ENCODE measurements at places on chromosomes 2 and 18. TPM values are rescaled to one million over a fixed set of nuclear protein-coding genes. Genes with fewer than 3 reads are reported as not detected.

DNA sequence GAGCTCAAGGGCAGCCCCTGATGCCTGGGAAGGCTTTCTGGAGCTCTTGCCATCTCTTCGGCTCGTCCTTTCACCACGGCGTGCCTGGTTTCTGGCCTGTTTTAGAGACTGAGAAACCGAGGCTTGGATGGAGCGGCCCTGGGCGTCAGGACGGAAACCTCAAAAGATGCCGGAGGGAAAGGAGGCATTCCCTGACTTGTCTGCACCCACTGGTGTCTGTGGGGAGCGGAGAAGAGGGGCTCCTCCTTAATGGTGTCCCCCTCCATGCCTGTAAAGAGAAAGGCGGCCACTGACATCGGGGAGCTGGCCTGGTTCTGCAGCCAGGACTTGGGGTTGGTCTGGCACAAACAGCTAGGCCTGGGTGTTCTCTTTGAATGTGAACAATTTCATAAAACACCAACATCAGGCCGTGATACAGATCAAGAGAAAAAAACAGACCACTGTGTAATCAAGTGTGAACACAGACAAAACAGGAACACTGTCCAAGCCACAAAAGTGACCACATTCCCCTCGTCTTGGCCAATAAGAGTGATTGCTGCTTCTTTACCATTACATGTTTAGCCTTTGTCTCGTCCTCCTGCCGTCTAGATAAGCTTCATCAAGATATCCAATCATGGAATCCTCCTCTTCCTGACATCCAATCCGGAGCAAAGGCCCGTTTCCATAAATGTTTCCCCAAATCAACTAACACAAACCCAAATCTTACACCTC, 633 bp upstream of the ILKAP start:
- no peak for DNase-seq

- DNase-seq, result no peak
These were observed 74.5 kb upstream of the FZD7 start for GRCh38 chr2:201959198-201959597.

DNA sequence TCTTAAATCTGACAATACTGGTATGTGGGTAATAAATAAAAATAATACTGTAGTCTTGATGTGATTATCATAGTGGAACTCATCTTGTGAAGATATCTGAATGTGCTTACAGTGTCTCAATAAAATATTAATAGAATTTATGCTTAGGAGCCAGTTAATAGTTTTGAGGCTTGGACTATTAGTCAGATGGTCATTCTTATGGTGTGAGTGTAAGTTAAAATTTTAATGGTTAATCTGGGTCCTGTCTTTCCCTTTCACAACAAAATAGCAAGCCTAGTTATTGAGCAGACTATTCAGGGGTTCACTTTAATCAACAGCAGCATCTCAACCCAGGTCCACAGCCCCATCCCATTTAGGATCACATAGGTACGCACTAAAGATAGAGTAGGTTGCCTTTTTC, 138.9 kb downstream of the HAUS1 start:
- no peak for DNase-seq

DNA sequence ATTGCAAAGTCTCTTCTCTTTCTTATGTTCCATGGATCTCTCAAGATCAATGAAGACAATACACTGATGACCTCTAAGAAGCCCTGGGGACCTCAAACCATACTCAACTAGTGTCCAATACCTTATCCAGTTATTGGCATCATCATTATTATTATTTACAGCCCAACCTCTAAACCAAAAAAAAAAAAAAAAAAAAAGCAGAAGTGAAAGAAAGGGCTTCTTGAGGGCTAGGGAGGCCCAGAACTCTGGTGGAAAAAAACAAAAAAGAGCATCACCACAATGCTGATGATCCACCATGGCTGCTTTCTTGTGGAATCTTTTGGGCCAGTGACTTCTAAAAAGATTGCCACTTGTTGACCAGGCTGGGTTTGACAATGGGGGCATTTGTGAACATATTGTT, 324.9 kb downstream of the LPIN1 start:
- no peak for DNase-seq

GRCh38 chr2:169964740-169965139, 137.5 kb downstream of the UBR3 start:
- DNase-seq, result no peak

Gene NT5DC4
- polyA plus RNA-seq, result not detected

Gene MRO
- polyA plus RNA-seq, result 2.9 TPM

Gene VIT
- 0.16 TPM for polyA plus RNA-seq

Gene IGFBP5
- 407 TPM for polyA plus RNA-seq

Gene ZNF521
- polyA plus RNA-seq, result 41.2 TPM
